ENCODE measurements at places on chromosomes 6 and 20. TPM values are rescaled to one million over a fixed set of nuclear protein-coding genes. Genes with fewer than 3 reads are reported as not detected.
A peak's percentile ranks its signal among the peaks of the same experiment; 100 is the strongest.

DNA sequence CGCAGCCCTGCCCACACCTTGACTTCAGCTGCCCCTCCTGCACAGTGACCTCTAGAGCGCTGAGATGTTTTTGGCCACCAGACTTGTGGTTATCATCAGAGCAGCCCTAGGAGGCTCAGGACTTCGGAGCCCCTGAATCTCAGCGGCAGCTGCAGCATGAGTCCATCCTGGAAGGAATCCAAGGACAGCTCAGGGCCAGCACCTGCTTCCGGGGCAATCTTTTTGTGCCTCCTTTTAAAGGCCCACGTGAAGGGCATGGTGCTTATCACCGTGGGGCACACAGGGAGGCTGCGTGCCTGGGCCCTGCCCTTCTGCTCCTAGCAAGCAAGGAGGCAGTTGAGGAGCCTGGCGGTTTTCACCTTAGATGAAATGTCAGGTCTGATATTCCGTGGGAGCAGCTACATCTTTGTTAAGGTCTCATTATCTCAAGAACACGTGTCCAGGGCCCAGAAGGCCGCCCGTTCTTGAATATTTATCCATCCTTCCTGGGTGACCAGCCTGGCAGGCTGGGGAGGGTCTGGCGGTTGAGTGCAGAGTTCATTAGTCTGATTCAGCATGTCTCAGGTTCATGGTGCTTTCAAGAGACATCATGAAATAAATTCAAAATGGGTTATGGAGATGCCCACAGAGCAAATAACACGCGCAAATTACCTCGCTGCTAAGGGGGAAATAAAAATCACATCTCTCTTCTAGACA lies 392.4 kb downstream of the TAF4 start:
- H3K4me1 ChIP-seq: no peaks in the 10 kb centered on the region
- no peak overlapping the region for H3K4me3 ChIP-seq
- no peak for DNase-seq
- no peaks in the 10 kb centered on the region for H3K27me3 ChIP-seq
- no peak overlapping the region for H3K27ac ChIP-seq
- no peaks in the 10 kb centered on the region for H3K36me3 ChIP-seq

DNA sequence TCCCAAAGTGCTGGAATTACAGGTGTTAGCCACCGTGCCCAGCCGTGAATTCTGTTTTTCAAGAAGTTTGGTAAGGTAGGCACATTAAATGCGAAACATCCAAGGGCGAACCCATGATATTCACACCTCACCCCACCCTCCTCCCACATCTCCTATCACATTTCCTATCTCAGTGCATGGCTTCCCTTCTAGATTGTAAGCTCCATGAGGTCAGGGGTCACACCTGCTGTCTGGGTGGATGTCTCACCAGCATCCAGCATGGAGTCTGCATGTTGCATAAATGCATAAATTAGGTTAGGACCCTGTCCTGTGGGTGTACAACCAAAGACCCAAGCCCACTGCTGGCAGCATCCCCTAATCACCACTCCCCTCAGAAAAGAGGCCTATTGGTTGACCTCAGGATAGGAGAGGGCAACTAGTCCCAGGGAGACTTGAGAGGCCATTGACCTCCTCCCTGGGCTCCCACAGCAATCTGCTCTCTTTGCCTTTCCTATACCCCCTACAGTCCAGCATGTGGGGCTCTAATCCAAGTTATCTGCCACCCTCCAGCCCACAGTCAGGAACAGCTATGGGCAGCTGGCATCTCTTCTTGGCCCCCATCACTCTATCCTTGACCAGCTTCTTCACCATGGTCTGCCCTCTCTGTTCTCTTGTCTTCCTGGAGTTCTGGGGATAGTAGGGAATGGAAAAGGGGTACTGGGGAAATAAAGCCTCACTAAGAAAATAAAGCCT lies 4.2 kb downstream of the PRRT1 start:
- H3K36me3 ChIP-seq: no peaks in the 10 kb centered on the region
- H3K4me3 ChIP-seq: no peak overlapping the region
- no peak overlapping the region for H3K27ac ChIP-seq
- DNase-seq: no peak

DNA sequence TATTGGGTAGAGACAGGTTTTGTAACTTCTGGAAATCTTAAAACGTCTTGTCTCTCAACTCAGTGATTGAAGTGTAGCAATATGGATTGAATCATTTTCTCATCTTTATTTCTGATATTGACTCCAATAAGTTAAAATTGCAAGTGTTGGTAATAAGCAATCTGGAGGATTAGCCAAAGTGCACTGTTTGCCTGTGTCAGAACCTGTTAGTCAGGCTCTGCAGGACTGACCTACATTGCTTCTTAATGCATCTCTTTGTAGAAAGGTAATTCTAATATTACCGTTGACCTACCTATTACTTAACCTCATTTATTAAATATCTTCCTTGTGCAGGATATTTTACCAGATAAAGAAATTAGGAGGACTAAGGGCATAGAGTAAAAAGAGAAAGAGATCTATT lies 484.0 kb upstream of the CITED2 start:
- H3K4me1 ChIP-seq: no peaks in the 10 kb centered on the region
- peak; percentile 34 for DNase-seq
- H3K4me3 ChIP-seq: no peak overlapping the region
- no peaks in the 10 kb centered on the region for H3K27me3 ChIP-seq
- H3K27ac ChIP-seq: no peak overlapping the region

DNA sequence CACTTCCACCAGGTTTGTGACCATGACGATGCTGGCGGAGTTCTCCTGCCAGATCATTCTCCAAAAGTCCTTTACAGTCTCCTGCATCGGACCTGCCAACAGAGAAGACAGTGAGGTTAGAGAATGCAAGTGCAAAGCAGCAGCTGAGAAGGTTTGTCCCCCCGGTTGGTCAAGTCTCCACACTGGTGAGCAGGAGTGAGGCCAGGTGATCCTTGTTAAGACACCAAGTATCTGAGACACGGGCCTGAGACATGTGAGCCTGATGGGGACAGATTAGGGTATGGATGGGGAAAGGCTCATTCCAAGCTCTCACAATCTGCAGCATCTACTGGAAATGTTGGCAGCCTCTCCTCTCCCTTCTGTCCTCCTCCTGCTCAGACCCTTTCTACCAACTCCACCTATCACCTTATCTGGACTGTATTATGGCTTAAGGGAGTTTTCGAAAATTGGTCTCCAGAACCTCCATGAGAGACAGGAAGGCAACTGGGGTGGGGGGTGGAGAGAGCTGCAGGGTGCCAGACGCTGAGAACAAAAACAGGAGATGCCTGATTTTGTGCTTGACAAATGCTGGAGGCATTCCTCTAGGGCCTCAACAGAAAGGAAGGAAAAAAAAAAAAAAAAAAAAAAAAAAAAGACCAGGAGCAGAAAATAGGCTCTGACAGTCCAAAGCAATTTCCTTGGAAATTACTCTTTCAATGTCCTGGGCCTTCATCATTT lies 500.4 kb upstream of the CHD6 start:
- H3K4me1 ChIP-seq: no peaks in the 10 kb centered on the region
- DNase-seq: no peak
- no peaks in the 10 kb centered on the region for H3K27me3 ChIP-seq
- H3K36me3 ChIP-seq: no peaks in the 10 kb centered on the region
- H3K27ac ChIP-seq: no peak overlapping the region
- no peak overlapping the region for H3K4me3 ChIP-seq

GRCh38 chr6:50925548-50925947 lies 106.9 kb downstream of the TFAP2B start:
- H3K27ac ChIP-seq: no peak overlapping the region
- H3K4me3 ChIP-seq: no peak overlapping the region
- H3K4me1 ChIP-seq: no peaks in the 10 kb centered on the region

DNA sequence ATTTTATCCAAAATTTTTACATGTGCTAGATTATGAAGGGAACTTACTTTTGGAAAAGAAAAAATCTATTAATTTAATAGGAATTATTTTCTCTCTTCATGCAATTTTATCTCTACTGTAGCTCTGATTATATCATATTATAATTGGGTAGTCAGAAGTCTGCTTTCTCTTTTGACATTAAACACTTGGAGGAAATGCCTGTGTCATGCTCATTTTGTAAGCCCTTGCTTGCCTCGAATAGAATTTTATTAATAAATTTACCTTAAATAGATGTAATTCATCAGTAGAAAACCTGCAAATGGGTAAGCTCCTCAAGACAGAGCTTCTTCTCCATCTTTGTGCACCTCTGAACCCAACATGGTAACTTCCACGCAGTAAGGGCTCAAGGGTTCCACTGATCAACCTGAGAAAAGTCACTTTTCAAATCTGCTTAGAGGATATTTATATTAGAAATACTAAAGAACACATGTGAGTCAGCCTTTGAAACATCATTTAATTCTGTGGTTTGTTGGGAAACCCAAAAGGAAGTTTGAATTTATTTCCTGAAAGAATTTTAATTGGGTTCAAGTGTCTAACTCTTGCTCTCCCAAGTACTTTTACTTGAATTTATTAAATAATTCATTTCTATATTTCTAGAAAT lies 266.0 kb downstream of the ALDH8A1 start:
- H3K36me3 ChIP-seq: no peaks in the 10 kb centered on the region
- H3K4me1 ChIP-seq: no peaks in the 10 kb centered on the region
- DNase-seq: no peak
- H3K27ac ChIP-seq: no peak overlapping the region

GRCh38 chr20:17602493-17602892 lies 32.6 kb downstream of the DSTN start:
- no peaks in the 10 kb centered on the region for H3K36me3 ChIP-seq
- H3K27ac ChIP-seq: no peak overlapping the region
- no peak overlapping the region for H3K4me3 ChIP-seq
- peaks cover 12% of the 10 kb centered on the region for H3K4me1 ChIP-seq

GRCh38 chr20:61297986-61298385 lies 45.9 kb downstream of the CDH4 start:
- H3K27ac ChIP-seq: no peak overlapping the region
- H3K4me3 ChIP-seq: no peak overlapping the region
- no peaks in the 10 kb centered on the region for H3K4me1 ChIP-seq
- no peaks in the 10 kb centered on the region for H3K27me3 ChIP-seq

- H3K27ac ChIP-seq: no peak overlapping the region
- H3K36me3 ChIP-seq: no peaks in the 10 kb centered on the region
- H3K4me3 ChIP-seq: no peak overlapping the region
- H3K4me1 ChIP-seq: no peaks in the 10 kb centered on the region
- H3K27me3 ChIP-seq: no peaks in the 10 kb centered on the region
Observed at GRCh38 chr6:91392951-91393350, 806.1 kb upstream of the MAP3K7 start.

DNA sequence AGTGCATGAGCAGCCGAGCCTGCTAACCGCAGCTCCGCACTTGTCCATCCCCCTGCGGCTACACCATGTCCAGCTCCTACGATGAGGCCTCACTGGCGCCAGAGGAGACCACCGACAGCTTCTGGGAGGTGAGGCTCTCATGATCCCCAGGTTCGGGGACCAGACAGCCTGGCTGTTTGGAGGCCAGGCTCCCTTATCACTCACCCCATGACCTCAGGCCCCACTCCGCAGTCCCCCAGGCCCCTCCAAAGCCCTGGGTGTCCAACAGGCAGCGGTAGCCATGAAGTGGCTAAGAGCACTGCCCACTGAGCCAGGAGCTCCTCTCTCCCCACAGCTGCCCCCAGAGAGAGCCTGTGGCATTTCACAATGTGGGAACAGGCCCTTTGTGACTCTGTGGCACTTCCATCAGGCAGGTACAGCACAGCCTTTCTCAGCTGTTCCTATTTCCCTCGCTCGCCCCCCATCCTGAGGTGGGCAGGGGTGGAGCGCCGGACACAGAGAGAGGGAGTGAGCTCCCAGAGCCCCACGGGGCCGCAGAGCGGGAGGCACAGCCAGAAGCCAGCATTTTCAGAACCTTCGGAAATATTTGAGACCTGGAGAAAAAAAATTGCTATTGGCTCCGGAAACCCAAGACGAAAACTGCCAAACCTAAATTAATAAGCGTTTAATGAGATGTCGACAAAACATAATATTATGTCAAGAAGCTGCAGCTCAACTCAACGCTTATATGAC lies 29.7 kb downstream of the SPDEF start:
- H3K27me3 ChIP-seq: no peaks in the 10 kb centered on the region
- no peaks in the 10 kb centered on the region for H3K36me3 ChIP-seq
- peak overlapping the region; percentile 46 for H3K27ac ChIP-seq

GRCh38 chr6:29705389-29706231 lies 17.6 kb upstream of the HLA-F start:
- no peaks in the 10 kb centered on the region for H3K4me1 ChIP-seq
- no peaks in the 10 kb centered on the region for H3K36me3 ChIP-seq
- H3K4me3 ChIP-seq: no peak overlapping the region
- H3K27ac ChIP-seq: no peak overlapping the region

DNA sequence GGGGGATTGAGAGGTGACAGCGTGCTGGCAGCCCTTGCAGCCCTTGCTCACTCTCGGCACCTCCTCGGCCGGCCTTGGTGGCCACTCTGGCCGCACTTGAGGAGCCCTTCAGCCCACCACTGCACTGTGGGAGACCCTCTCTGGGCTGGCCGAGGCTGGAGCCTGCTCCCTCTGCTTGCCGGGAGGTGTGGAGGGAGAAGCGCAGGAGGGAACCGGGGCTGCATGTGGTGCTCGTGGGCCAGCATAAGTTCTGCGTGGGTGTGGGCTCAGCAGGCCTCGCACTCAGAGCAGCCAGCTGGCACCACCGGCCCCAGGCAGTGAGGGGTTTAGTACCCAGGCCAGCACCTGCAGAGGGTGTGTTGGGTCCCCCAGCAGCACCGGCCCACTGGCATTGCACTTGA lies 912.2 kb upstream of the ADGRB3 start:
- no peaks in the 10 kb centered on the region for H3K4me1 ChIP-seq
- H3K4me3 ChIP-seq: no peak overlapping the region
- no peak overlapping the region for H3K27ac ChIP-seq
- DNase-seq: no peak
- H3K27me3 ChIP-seq: no peaks in the 10 kb centered on the region
- no peaks in the 10 kb centered on the region for H3K36me3 ChIP-seq

Gene ARG1
- 1.4 TPM for total RNA-seq

Gene C20orf204
- 3.1 TPM for total RNA-seq

Gene SIRPD
- not detected for total RNA-seq

Gene RIN2
- total RNA-seq: 50.4 TPM

Gene GABRR2
- total RNA-seq: 0.40 TPM

Gene NKAIN4
- 1.2 TPM for total RNA-seq

Gene LAMA4
- 48.3 TPM for total RNA-seq

Data from prostate gland (tissue), 2 donors.